ENCODE measurements at places on chromosomes 7 and 10.
A peak's percentile ranks its signal among the peaks of the same experiment; 100 is the strongest.

- no peak for DNase-seq
Measured at GRCh38 chr10:127534074-127534473, 15.0 kb upstream of the NPS start.

GRCh38 chr10:109746861-109747260 lies 176.4 kb downstream of the XPNPEP1 start:
- DNase-seq, result no peak

- DNase-seq, result no peak
Measured at GRCh38 chr10:44981172-44982113, 2.8 kb upstream of the DEPP1 start.

DNA sequence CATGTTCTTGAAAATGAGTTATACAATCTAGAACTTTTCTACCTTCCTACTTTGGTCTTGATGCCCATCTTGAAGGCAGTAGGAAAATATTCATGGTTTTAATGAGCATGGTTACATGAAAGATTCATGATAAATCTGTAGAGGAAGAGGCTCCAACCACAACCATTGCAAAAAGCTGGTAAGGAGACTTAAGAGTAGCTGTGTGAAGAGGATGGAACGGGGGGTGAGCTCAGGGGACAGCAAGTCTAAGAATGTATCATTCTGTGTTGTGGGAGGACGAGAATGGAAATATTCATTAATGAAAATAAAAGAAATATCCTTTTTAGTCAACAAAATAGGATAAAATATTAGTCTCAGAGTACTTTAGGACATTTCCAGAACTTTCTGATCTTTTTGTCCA lies 81.1 kb downstream of the BMPER start:
- no peak for DNase-seq

DNA sequence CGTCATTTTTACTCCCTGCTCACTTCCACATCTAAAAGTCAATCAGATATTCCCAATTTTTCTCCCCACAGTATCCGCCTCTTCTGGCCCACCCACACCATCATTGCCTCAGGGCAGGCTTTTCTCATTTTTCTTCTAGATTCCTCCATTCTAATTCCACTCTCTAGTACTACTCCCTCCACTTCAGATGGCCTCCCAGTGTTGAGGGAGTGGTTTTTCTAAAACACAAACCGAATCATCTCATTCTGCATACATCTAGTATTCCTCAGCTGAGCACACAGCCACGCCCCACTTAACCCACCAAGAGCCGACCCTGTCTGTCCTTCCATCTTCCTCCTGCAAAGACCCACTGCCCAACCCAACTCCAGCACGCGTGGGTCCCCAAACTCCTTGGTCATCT lies 314.9 kb upstream of the NPVF start:
- DNase-seq, result no peak

DNA sequence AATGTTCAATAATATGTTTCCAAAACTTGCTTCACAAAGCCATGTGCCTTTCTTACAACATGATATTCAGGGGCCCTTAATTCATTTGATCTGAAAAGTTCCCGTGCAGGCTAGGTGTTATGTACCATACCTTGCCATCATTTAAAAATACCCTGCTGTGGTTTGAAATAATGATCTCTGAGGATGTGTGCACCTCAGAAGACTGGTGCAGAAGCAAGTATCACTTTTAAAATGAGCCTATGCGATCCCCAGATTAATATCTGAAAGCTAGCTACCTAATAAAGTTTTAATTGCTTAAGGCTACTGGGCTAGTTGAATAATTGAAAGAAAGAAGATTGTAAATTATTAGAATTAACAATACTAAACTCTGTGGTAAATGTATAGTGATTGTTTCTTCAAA lies 262.4 kb downstream of the CDK14 start:
- DNase-seq, result no peak

GRCh38 chr7:156640949-156641485 lies 443 bp downstream of the RNF32 start:
- no peak for DNase-seq

- DNase-seq, result no peak
Measured at GRCh38 chr10:114276671-114277070, 37.6 kb downstream of the VWA2 start.

DNA sequence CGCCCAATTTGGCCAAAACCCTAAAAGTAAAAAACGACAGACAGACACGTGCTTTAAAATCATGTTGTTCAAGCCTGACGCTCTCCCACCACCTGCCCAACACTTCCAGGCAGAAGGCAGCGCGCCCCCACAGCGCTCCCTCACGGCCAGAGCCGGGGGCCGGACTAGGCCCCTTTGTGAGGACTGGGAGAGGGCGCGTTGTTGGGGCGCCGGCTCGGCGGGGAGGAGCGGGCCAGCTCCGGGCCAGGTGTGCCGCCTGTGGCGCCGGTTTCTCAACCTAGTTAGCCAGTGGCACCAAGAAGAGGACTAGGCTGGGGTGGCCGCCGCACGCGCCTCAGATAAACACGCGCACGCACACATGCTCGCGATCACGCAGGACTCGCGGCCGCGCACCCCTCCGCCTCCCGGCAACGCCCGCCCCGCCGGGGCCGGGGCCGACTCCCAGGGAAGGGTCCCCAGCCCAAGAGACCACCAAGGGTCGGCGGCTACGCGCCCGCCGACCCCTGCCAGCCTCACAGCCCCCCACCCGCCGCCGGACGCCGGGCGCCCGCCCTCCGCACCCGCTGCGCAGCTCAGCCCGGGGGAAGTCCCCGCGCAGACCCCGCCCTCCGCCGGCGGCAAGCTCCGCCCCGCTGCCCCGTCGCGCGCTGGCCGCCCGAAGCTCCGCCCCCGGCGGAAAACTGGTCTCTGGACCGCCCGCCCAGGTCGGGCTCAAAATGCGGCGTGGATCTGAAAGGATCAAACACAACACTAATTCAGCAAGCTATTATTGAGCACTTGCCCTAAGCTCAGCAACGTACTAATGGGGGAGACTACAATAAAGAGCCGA lies at the start of gene IMMP2L:
IMMP2L (minus strand) TSS at position 589 of the 829 bp plus-strand sequence.
- peak; percentile 94 for DNase-seq

- DNase-seq, result no peak
Measured at GRCh38 chr7:50270531-50271018, 33.9 kb upstream of the IKZF1 start.
